B cell (primary cell): ENCODE measurements at places on chromosomes 11 and 22. TPM values are rescaled to one million over a fixed set of nuclear protein-coding genes. Genes with fewer than 3 reads are reported as not detected.

The YAP1 gene
- not detected in 2 replicates for total RNA-seq

GRCh38 chr11:87423161-87423560 lies 385.4 kb downstream of the TMEM135 start:
- DNase-seq: no peak

DNA sequence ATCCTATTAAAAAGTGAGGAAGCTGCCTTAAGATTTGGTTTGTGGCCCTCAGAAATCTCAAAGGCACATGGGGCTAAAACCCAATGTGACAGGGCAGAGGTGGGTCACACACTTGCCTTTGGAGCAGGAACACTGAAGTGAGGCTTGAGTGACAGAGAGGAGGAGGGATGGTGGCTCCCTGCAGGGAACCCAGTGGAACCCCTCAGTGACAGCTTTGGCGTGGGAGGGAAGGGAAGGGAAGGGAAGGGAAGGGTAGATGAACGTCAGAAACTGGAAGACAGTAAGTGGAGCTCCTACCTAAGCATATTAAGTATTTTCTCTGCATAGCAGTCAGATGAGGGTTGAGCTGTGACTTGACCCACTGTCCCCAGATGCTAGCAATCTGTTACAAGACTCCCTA lies 68.5 kb downstream of the TMPRSS5 start:
- DNase-seq: no peak

DNA sequence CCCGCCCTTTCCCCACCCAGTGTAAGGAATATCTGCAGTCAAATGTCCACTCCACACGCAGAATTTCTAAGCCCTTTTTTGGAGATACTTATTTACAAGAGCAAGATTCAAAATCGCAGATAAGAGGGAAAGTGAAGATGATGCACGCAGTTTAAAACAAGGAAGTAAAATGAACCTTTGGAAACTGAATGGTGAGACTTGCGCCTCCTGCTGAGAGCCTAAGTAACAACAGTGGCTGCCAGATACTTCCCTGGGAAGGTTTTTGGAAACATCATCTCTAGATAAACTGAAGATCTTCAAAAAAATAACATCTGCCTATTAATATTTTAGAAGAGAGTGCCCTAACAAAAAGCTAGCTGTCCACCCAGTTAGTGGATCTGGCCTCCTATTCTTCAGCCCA lies 963.1 kb upstream of the FAT3 start:
- DNase-seq: no peak
